ENCODE measurements at places on chromosomes 11 and 22.
A peak's percentile ranks its signal among the peaks of the same experiment; 100 is the strongest.

GRCh38 chr11:532527-532985, 2.8 kb downstream of the HRAS start:
- DNase-seq, result no peak

- peak; percentile 6 for DNase-seq
These were observed 78.5 kb downstream of the PLEKHA7 start for GRCh38 chr11:16935518-16936302.

- no peak for DNase-seq
These were observed 23.0 kb downstream of the OTOG start for GRCh38 chr11:17570034-17570433.

DNA sequence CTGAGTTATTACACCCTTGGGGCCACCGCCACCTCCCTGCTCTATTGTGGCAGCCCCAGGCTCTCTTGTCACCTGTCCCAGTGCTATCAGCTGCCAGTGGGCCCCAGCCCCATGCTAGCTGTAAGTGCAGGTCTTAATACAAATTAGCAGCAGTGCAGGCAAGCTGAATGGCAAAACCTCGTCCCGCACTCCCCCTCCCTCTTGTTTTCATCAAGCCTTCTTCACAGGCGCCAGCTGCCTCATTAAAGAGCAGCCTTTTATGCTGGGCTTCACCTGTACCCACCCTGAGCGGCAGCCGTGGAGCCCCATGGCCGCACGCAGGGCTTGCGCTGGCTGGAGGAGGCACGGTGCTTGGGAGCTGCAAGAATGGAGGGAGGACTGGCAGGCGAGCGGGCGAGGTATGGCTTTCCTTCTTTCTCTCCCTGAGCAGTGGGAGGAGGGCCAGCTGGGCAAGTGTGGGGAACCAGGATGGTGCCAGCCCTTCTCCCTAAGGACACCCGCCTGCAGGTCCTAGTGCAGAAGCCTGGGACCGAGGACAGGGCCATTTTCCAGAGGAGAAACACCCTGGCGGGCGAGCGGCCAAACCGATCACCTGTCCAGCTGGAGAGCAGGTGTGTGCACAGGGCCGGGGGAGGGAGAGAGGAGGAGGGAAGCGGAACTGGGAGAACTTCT, 70.7 kb downstream of the FLI1 start:
- peak; percentile 93 for DNase-seq

DNA sequence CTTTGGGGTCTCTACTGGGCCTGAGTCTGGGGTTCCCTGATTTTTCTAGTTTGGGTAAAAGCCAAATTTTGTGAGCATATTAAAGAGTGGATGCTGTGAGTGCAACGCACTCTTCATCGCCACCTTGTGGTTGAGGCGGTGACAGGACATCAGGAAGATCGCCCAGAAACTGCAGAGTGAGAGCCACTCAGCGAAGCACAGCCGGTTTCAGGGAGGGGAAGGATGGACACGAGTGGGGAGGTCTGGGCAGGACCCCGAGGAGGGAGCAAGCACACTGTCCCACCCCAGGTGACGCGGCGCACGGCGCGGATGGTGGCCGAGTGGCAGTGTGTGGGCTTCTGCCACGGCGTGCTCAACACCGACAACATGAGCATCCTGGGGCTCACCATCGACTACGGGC, 9.1 kb downstream of the SELENOO start:
- no peak for DNase-seq

DNA sequence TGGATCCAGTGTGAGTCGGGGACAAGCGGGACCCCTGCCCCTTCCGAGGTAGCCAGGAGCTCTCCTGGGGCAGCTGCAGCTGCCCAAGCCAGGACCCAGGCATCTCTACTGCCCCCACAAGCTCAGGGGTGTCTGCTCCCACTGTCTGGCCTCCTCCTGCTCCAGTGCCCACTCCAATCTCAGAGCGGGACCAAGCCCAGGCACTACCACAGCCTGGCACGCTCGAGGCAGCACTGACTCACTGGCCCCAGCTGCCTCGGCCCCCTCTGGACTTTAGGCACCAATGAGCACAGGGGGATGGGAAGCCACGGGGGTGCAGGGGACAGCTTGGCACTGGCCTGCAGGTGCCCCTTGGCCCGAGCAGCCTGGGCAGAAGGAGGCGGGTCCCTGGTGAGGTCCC, 8.2 kb downstream of the IL2RB start:
- DNase-seq, result no peak

- no peak for DNase-seq
These were observed 72.0 kb downstream of the FLI1 start for GRCh38 chr11:128765571-128766549.

GRCh38 chr22:37486224-37486845, at the start of gene MFNG:
Gene MFNG (minus strand): TSS chr22:37486384. CDS start chr22:37486177, 207 bp downstream.
- no peak for DNase-seq

- DNase-seq, result no peak
These were observed 3.6 kb upstream of the APOBEC3A start for GRCh38 chr22:38953577-38954413.

DNA sequence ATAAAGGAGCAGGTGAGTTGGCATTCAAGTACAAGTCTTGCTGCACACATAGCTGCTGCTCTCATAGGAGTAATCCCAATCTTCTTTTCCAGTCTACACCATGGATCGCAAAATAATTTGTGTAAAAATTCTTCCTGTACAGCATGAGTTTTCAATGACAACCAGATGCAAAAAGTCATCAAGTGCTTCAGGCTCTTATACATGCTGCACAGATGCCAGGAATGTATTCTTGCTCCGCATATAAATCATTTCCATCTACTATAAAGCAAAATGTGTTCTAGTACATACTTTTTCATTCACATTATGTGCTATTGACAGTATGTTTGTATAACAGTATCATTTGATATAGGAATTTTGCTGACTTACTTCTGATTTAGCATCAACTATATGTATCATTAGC, 35.4 kb downstream of the NXPE2 start:
- no peak for DNase-seq

DNA sequence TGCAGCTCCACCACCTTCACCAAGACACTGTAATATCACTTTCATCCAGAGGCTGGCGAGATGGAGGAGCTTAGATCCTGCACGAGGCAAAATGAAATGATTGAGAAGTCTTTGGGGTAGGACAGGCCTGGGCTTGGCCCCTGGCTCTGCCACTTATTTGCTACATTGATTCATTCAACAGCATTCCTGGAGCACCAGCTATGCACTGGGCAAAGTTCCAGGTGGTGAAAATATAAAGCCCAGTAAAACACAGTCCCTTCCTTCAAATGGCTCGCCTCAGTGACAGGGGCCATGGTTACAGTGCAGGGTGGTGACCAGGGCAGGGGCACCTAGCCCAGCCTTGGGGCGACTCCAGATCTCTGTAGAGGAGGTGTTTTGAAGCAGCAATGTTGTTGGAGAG, 19.7 kb downstream of the ALX4 start:
- DNase-seq, result no peak

- peak; percentile 31 for DNase-seq
These were observed 639 bp downstream of the INCENP start for GRCh38 chr11:62124186-62125113.

DNA sequence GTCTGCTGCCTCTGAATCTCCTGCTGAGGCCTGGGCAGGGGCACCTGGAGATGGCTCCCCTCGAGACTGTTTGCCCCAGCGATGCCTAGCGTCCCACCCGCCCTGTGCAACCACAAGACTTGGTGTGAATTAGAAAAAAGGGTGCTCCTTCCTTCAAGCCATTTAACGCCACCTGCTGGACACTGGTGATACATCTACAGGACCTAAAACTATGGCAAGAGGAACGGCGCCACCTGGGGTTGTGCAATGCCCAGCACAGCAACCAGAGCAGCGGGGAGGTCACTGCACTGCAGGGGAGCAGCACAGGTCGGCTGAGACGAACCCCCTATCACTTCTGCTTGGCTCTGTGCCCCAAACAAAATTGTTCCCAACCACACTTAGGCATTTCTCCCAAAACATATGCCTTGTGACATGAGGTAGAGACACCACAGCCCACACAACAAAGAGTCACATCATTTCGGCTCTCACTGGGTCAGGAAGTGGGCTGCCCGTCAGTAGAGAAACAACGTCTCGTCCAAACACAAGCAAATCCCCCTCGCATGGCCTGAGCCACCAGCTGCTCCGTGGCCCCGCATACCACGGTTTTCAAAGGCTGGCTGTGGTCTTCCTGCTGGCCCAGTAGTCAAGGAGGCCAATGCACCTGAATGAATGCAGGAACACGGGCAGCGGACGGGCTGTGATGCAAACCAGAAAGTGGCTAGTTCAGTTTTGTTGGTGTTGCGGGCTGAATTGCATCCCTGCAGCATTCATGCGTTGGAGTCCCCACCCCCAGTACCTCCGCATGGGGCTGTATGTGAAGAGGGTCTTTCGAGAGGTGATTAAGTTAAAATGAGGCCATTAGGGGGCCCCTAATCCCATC, 171.9 kb downstream of the SHANK2 start:
- DNase-seq, result peak; percentile 96

GRCh38 chr22:50348058-50348457, 4.9 kb downstream of the PPP6R2 start:
- no peak for DNase-seq

DNA sequence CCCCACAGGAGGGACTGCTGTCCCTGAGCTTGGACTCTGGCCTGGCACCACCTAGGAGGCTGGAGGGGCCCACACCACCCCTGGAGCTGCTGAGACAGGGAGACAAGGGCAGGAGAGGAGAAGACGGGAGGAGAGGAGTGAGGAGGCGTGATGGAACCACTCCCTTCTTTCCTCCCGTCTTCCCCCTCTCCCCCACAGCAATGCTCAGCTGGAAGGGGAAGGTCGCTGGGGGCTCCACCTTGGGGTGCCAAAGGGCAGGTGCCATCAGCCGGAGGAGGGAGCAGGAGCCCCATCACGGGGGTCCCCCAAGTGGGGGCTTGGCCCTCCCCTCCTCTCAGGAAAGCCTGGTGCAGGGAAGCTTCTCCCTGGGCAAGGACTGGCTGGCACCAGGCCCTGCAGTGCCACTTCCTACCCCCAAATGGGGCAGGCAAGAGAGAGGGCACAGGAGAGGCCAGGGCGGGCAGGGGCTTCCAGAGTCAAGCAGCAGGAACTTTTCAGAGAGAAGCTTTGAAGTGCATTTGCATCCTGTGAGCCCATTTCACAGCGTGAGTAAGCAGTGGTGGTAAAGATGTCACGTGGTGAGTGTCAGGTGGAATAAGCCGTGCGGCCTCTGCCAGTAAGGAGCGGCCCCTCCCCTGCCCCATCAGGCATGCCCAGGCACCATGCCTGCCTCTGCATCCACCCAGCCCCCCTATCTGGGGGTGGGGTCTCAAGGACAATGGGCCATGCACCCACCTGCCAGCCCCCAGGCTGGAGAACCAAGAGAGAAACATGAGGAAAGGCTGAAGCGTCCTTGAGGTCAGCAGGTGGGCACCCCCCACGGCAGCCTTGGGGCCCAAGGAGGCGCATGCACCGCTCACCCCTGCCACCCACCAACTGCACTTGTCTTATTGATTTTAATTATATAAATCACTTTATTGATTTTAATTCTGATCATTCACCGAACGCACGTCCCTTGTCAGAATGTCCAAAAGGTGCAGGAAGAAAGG, 4.9 kb downstream of the IGF2 start:
- DNase-seq, result no peak

DNA sequence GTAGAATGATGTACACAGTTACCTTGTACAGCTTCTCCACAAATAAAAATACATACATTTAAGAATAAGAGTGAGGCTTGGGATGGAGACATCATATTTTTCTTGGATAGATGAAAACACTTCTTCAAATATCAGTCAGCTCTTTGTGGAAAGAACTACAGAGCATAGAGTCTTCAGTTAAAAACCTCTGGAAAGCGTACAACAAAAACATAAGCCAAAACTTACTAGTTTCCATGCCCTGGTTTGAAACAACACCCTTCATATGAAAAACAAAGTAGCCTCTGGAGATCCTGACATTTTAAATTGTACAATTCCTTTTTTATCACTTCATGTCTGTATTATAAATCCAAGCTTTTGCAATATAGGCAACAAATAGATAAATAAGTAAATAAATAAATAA, 7.0 kb upstream of the CEP126 start:
- DNase-seq, result no peak

DNA sequence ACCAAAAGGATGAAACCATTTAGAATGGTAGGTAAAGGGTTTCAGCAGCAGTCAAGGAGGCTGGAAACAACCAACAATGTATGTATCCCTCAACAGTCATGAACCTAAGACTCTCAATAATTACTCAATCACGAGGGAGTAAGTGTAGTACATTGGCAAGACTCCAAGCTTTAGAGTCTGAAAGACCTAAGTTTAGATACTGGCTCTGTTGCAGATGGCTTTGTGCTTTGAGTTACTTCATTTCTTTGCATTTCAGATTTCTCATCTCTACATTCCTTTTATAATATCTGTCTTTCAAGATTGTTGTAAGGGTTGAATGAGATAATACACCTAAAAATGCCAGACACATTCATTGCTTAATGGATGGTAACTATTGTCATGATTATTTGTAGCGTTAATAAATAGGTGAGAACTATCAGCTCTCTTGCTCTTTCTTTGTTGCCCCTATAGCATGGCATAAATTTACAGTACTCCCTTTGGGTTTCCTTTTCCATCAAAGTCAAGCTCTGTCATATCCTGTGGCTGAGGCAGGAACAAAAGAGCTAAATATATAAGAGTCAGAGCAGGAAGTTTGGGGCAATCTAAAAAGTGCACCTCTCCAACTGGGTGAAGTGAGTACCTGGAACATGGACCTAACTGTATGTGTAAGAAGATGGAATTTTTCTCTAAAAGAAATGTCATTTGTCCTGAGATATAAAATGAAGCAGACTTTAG, 228.2 kb upstream of the ZC3H12C start:
- no peak for DNase-seq

GRCh38 chr22:37896181-37896592, 9.9 kb upstream of the MICALL1 start:
- no peak for DNase-seq

GRCh38 chr22:30270832-30271231, 4.2 kb upstream of the OSM start:
- no peak for DNase-seq

GRCh38 chr22:49349181-49349835, 478.4 kb downstream of the BRD1 start:
- no peak for DNase-seq

GRCh38 chr11:76761718-76762355, 21.3 kb upstream of the TSKU start:
- no peak for DNase-seq

- no peak for DNase-seq
These were observed 47.8 kb downstream of the TEAD1 start for GRCh38 chr11:12721816-12722604.

DNA sequence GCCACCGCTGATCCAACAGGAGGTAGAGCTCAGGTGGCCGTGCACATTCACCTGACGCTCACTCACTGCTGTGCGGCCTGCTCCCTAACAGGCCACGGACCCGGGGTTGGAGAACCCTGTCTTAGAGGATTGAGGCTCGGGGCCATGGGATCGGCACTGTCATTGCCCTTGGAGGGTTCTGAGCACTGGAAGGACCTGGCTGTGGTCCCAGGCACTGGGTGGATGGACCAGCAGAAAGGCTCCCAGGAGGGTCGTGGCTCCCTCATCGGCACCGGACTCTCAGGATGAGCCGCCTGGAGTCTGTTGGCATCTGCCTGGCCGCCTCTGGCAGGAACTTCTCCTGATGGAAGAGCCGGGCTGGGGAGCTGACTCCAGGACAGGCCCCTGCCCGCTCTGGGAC, 6.5 kb downstream of the KCNQ1 start:
- no peak for DNase-seq
